Spleen (tissue), 13 donors: ENCODE measurements at places on chromosomes 3 and 15. TPM values are rescaled to one million over a fixed set of nuclear protein-coding genes. Genes with fewer than 3 reads are reported as not detected.

DNA sequence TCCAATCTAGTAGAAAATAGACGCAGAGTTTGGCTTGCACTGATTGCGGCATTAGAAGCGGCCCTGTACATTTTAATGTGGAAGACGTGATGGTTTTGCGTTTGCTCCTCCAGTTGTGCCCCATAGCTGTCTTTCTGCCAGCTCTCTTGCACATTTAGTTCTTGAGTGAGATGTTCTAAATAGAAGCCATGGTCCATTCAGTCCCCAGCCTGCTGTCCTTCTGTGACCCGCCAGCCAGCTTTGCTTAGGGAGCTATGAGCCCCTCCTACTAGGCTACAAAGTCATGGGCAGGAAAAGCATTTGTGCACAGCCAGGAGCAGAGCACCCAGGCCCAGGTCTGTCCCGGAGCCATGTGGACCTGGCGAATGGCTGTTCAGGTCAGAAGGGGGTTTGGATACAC is 50.3 kb downstream of the APBA2 start:
- H3K4me1 ChIP-seq = peaks cover 4% of the 10 kb centered on the region
- H3K4me3 ChIP-seq = no peak overlapping the region
- H3K36me3 ChIP-seq = no peaks in the 10 kb centered on the region
- no peak for DNase-seq
- H3K27ac ChIP-seq = no peak overlapping the region

DNA sequence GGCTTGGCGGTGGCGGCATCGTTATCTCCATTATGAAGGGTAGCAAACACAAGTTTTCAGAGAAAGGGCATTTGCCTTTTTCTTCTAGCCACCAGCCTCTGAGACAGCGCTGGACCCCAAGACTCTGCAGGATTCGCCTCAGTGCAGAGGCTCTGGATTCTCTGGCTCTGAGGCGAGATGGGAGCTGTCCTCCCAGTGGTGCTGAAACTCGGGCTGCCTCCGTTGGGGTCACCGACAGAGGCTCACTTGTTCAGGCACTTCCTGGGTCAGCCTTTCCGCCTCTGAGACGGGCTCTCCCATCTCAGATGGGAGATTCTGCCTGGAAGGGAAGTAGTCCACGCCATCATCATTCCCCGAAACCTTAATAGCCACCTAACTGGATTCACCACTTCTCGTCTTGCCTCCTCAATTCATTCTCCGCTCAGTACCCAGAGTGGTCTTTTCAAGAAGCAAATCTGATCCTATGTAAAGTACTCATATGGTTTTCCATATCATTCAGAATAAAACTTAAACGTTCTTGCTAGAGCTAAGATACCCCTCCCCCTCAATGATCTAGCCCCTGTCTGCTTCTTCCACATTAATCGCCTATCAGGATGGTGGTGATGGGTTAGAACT is 76.9 kb downstream of the RHCG start:
- no peak overlapping the region for H3K4me3 ChIP-seq
- no peak for DNase-seq
- H3K27ac ChIP-seq = no peak overlapping the region
- H3K4me1 ChIP-seq = peaks cover 11% of the 10 kb centered on the region
- H3K36me3 ChIP-seq = no peaks in the 10 kb centered on the region

DNA sequence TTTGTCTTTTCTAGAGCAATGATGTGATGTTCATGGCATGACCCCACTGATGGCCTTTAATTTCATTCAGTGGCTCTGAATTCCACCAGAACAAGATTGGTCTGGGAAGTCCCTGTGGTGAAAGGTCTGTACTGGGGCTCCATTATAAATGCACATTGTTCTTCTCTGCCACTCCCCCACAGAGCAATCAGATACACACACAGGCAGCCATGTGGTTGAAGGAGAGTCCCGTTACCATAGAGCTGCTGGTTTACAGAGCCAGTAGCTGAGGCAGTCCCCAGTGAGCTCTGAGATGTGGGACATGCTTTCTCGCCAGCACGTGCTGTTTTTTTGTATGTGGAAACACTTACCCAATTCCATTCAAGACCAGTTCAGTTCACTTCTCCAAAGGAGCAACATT is 172.7 kb upstream of the TRIM42 start:
- no peak for DNase-seq
- H3K36me3 ChIP-seq = no peaks in the 10 kb centered on the region
- H3K27ac ChIP-seq = no peak overlapping the region
- no peak overlapping the region for H3K4me3 ChIP-seq

GRCh38 chr3:84125760-84126159 is 833.0 kb upstream of the CADM2 start:
- H3K27me3 ChIP-seq = no peaks in the 10 kb centered on the region
- no peak overlapping the region for H3K4me3 ChIP-seq
- no peak overlapping the region for H3K27ac ChIP-seq
- H3K36me3 ChIP-seq = no peaks in the 10 kb centered on the region
- no peak for DNase-seq

DNA sequence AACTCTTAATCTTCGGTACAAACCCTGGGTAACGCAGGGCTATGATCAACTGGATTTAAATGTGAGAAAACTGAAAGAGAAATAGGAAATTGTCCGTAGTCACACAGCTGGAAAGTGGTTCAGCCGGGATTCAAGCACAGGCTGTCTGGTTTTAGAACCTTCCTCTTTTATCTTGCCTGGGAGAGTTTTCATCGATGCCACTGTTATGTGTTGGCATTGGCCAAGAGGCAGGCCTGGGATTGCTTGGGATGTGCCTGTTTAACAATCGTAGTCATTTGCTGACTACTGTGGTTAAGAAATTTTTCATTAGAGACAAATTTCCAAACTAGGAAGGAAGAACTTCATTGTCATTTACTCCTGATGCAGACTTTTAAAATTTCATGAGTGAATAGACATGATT is 4.3 kb downstream of the MCTP2 start:
- no peaks in the 10 kb centered on the region for H3K36me3 ChIP-seq
- H3K4me1 ChIP-seq = peaks cover 79% of the 10 kb centered on the region
- H3K4me3 ChIP-seq = peak overlapping the region; percentile 91

The MGA gene
- 2.7 TPM for polyA plus RNA-seq

The NUTM1 gene
- 0.03 TPM for polyA plus RNA-seq

The SKOR1 gene
- 0.20 TPM for polyA plus RNA-seq

The POLR2H gene
- polyA plus RNA-seq = 114 TPM
